Esophagus squamous epithelium (tissue), 5 donors: ENCODE measurements at places on chromosomes 5 and 9.

DNA sequence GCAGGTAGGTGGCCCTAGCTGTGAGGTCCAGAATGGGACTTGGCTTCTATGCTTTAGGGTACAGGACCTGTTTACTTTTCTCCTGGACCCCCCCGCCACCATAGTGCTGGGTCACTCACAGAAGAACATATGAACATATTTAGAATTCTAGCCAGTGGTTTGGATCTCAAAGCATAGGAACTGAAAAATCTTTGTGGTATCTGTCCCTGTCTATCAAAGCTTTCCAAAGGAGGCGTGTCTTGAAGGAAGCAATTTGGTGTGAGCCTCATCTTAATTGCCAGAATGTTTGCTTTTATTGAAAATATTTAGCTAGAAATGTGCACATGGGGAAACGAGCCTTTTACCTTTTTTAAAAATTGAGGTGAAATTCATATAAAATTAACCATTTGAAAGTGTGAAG, 6.2 kb downstream of the PHF2 start:
- DNase-seq = no peak

GRCh38 chr9:69030851-69031645, 4.5 kb upstream of the FXN start:
- DNase-seq = no peak

DNA sequence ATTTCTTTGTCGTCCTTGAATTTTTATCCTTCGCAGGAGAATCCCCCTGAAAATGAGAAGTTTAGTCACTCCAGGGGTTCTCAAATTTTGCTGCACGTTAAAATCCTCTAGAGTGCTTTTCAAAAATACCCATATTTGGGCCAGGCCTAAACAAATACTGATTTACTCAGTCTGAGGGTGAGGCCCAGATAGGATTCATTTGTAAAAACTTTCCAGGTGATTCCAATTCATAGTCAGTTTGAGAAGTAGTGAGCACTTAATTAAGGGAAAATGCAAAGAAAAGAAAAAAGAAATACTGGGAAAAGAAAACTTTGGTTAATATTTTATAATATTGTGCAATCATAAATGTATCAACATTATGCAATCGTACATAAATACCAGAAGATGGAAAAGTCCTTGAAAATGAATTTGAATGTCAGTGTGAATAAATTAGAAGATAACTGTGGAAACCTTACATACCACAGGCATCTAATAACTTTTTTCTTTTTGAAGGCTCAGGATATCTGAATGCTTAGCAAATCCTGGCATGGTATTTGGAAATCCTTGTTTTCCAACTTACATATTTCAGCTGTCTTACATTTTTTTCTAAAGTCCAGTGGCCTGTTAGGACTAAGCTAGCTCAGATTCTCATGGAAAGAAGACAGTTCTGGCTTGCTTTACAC, 116.5 kb upstream of the DAPK1 start:
- DNase-seq = no peak

DNA sequence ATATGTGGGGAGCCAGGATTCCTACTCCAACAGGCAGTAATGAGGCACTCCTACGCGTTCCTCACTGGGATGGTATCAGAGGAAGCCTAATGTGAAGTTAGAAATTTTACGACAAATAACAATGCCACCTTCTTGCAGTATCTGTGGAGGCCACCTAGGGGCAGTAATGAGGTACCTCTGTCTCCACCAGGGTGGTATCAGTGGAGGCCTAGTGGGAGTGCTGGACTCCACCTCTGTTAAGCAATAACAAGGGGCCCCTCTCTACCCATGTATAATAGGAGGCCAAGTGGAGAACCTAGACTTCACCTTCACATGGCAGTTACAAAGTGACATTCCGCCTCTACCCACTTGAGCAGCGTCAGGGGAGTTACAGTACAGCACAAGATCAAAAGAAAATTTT, 147.9 kb downstream of the PLPPR1 start:
- no peak for DNase-seq

GRCh38 chr5:2432076-2432920, 319.2 kb downstream of the IRX2 start:
- DNase-seq = no peak
